ENCODE measurements at places on chromosomes 7 and 10.

DNA sequence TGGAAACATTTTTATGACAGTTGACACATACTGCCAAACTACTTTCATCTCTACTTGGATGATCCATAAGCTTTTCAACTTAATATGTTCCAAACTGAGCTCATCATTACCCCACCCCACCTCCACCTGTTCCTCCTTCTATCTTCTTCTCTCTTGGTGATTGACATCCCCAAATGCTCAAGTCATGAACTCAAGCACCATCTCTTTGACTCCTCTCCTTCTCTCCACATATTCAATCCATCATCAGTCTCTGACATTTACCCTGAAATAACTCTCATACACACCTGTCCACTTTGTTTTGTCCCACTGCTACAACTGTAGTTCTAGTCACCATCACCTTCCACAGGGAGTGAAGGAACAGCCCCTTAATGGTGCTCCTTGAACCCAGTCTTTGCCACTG is 43.3 kb downstream of the SGCE start:
- DNase-seq: no peak

- no peak for DNase-seq
These were observed 1020.2 kb upstream of the C7orf33 start for GRCh38 chr7:147570390-147570789.

- no peak for DNase-seq
These were observed 438.0 kb upstream of the NFE2L3 start for GRCh38 chr7:25714013-25714412.

GRCh38 chr10:69682955-69683474 is 53.0 kb downstream of the FAM241B start:
- no peak for DNase-seq

DNA sequence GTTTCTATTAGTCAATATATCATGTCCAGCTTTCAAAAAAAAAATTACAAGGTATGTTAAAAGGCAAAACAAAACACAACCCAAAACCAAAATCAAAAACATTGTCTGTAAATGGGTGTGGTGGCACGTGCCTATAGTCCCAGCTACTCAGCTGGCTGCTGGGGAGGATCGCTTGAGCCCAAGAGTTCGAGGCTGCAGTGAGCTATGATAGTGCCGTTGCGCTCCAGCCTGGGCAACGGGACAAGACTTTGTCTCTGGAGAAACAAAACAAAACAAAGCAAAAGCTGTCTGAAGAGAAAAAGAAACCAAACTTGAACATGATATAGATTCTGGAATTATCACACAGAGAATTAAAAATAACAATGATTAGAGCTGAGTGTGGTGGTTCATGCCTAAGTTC is 10.3 kb upstream of the CPA5 start:
- no peak for DNase-seq

DNA sequence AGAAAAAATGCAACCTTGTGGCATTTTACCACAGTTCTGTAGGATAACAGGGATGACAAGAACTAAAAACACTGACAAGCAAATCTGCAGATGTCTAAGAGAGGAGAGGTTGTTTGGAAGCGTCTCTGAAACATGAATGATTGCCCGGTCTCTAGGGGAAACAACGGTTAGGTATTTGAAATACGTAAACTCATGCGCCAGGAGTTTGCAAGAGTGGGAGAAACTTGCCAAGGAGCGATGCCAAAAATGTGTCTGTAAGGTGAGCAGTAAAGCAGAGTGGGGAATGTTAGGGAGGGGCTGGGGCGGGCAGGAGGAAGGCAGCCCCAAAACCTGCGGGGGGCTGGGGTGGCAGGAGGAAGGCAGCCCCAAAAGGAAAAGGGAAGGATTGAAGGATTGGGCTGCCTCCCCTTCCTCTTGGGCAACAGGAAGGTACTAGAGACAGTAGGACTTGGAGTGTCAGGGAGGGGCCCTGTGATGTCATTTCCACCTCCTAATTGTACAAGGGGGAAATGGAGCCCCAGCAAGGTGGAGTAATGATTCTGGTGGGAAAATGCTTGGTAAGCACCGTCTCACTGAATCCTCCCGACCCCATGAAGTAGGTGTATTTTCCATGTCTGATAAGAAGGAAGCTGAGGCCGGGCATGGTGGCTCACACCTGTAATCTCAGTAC is 33.2 kb upstream of the PLEKHA1 start:
- DNase-seq: no peak

DNA sequence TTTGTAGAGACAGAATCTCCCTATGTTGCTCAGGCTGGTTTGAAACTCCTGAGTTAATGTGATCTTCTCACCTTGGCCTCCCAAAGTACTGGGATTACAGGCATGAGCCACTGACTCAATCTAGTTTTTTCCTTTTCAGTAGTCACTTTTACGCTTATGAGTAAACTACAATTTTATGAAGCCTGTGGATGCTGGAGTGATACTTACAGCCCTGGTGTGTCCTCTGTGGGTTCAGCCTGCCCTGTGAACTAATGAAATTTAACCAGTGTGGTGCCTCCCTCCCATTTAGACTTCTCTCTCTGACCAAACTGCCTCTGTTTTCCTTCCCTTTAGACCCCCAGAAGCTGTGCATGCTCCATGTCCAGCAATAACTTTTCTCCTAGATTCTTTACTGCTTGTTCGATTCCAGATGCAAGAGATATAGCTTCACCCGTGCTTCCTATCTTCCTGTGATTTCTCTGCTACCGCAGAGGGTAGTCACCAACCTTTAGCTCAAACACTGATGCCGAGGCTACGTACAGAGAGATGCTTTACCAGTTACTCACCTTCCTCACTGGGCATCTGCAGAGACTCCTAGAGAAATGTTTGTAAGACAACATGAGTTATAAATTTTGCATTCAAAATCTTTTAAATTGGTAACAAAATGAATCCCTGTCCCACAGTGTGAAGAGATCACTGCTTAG is 90.8 kb downstream of the KIAA1217 start:
- no peak for DNase-seq

GRCh38 chr7:67913604-67914003 is 917.0 kb downstream of the TYW1 start:
- DNase-seq: no peak

DNA sequence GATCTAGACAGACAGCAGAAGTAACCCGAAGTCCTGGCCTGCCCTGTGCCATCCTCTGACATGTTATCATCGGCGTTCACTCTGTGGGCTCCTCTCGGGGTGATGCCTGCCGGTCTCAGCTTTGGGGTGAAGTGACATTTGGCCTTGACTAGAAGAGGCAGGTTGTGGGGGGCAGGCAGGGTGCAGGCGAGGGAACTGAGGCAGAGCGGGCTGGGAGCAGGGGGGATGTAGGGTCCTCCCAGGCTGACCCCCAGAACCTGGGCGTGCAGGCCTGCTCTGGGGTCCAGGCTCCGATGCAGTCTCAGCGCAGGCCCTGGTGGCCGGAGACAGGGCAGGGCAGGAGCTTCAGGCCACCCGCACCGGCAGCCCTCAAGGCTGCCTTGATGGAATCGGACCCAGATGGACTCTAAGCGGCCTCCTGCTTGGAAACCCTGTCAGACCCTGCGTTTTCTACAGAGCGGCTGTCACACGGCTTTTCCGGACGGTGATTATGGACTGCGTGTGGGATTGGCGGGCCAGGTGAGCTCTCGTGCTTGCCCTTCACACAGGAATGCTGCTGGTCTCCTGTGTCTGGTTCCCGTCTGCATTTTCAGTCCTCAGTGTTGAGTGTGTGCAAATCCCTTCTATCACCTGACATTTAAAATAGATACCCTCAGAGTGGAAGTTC is 842 bp upstream of the JAKMIP3 start:
- DNase-seq: no peak

GRCh38 chr10:30133198-30133597 is 73.8 kb upstream of the JCAD start:
- DNase-seq: no peak

DNA sequence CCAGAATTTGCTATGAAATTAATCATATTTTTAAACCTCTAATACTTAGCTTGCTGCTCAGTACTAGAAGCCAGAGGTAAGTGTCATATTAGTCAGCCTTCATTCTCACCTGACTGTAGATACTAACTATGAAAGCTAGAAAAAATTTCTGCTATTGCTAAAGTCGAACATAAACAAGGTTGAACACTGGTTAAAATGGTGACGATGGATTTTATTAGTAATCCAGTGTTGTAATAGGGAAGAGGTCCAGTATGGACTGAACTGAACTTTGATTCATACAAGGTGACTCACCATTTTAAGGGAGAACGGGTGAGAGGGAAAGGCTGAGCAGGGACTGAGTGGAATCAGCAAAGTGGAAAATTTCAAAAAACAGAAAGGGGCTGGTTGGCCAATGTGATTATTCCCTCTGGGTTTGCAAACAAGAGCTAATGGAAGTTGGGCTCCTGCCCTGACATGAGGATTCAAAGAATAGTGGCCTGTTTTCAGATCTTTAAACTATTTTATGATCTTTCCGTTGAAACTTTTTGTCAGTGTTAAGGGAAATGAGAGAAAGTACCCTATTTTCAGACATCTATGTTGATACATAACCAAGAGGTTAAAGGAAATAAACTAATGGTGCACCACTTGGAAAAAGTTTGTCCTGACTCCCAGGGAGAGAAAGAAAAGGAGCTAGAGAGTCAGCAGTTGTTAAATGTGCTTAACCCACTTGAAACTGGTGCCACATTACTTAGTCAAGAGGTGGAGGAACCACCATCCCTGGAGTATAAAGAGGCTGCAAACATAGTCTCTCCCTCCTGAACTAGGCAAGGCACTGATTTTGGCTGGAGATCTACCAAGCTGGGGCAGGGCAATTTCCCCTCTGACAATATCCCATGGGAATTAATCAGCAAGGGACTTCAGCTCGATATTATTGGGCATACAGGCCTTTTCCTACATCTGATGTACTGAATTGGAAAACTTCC is 15.3 kb upstream of the AKR1C1 start:
- no peak for DNase-seq

GRCh38 chr7:37833107-37833817 is 15.1 kb upstream of the NME8 start:
- peak; percentile 42 for DNase-seq

DNA sequence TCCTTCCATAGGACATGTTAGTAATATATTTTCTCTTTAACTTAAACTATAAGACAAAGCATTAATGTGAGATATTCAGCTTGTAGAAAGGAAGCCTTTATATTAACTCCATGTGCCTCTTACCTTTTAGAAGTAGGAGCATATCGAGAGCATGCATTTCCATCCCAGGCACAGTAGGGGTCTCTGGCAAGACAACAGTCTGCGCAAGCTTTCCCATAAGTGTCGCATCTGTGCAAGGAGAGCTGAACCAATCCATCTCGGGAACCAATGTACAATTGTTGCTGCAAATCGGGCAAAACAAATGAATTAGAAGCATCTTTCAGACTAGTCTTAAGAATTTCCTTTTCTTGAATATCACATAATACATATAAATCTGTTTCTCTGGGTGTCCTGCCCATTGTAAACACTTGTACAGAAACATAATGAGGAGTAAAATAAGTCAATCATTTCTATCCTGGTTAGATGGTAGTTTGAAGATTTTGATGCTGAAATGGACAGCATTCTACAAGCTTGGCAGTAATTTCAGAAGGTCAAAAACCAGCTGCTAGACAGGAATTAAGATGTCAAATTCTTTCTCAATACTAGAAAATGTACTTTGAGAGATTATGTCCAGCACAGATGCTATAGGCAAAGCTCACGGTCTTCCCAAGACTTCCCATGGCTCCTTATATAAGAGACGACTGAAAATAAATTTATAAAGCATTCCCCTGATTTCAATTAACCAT is 171.8 kb downstream of the SEMA3D start:
- no peak for DNase-seq

- no peak for DNase-seq
These were observed 248.0 kb downstream of the PRPF18 start for GRCh38 chr10:13834581-13835286.

GRCh38 chr10:2777666-2778355 is 289.5 kb upstream of the PFKP start:
- no peak for DNase-seq

GRCh38 chr10:103820101-103821062 is 35.0 kb downstream of the SH3PXD2A start:
- DNase-seq: no peak

DNA sequence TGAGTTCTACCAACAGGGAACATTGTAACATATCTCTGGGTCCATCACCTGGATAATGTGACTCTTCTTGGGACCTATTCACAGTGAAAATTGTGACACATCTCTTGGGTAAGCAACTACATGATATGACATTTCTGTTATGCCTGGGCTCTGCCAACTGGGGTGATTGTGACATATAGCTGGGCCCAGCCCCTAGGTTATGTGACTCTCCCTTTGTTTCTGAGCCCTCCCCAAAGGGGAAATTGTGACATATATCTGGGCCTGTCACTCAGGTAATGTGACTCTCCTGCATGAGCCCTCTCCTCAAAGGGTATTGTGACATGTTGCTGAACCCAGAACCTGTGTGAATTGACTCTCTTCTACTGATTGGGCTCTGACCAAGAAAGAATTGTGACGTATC is 22.4 kb upstream of the ZNF107 start:
- no peak for DNase-seq

DNA sequence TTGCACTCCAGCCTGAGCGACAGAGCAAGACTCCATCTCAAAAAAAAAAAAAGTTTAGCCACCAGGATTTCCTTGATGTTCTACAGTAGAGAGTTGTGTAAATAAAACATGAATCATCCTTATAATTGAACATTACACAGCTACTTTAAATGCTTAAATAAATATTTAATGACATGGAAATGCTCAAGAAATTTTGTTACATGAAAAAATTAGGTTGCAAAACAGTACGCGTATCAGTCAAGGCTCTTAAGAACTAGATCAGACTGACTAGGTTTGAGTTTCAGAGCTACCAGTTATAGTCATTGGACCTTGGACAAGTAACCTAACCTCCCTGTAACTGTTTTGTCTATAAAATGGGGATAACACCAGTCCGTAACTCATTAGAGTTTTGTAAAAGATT is 38.7 kb upstream of the GSAP start:
- no peak for DNase-seq

DNA sequence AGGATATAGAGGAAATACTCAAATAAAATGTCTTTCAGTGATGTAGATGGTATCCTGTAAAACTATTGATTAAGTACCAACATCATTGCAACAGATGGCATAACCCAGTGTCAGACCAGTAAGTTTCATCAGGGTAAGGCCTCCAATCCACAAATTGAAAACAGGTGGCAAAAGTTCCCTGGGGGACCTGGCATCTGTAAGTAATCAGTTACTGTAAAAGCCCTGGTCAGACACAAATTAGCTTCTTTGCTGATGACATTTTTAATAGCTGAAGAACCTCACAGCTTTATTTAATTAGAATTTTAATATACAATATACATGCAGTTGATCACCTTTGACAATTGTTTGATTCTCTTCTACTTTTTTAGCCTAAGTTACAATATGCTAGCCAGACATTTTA is 152.5 kb downstream of the PLXDC2 start:
- no peak for DNase-seq

GRCh38 chr10:78442836-78443550 is 409.3 kb downstream of the RPS24 start:
- DNase-seq: no peak

DNA sequence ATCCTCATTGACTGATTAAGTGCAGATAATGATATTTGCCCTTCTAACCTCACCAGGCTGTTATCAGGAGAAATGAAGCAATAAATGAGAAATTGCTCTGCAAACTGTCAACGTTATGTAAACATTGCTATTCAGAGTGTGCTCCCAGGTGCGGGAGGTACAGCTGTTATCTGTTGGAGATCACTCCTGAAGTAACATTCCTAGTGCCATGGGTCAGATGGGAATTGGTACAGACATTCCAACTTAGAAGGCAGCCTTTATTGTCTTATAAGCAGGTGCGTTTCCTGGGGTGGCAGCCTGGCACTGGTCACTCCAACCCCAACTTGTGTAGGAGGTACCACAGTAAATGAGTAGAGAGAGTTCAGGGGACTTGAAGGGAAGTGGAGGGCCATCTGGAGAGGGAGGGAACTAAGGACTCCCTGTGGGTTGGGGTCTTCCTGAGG is 36.8 kb downstream of the HK1 start:
- no peak for DNase-seq

Data from CD4-positive, alpha-beta T cell treated with Interleukin-4 for 1 hour (primary cell).